Heart right ventricle (tissue), 16 donors: ENCODE measurements at places on chromosomes 3 and 15. TPM values are rescaled to one million over a fixed set of nuclear protein-coding genes. Genes with fewer than 3 reads are reported as not detected.

DNA sequence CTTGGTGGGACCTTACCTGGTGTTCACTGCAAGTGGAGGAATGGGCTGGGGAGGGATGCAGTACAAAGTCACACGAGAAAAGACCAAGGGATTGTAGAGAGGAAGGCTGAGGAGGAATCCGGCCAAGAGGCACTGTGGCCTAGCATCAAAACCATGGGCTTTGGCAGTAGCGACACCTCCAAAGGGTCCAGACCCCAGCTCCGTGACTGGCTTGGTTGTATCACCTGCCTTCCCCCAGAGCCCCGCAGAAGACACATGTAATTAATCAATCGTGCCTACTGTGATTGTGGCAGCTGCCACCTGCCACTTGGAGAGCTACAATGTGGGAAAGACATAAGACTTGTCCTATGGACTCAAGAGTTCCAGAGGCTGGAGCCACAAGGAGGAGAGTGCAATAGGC lies 54.7 kb downstream of the ST8SIA2 start:
- H3K36me3 ChIP-seq, result no peaks in the 10 kb centered on the region
- no peak for DNase-seq
- H3K4me3 ChIP-seq, result no peak overlapping the region

- DNase-seq, result peak; percentile 52
- H3K27ac ChIP-seq, result no peak overlapping the region
- H3K36me3 ChIP-seq, result no peaks in the 10 kb centered on the region
- peak overlapping the region; percentile 38 for H3K4me3 ChIP-seq
- peaks cover 11% of the 10 kb centered on the region for H3K27me3 ChIP-seq
- H3K4me1 ChIP-seq, result peaks cover 10% of the 10 kb centered on the region
These were observed 16.8 kb downstream of the NOX5 start for GRCh38 chr15:69031013-69032001.

The DLEC1 gene
- total RNA-seq, result 0.10 TPM

DNA sequence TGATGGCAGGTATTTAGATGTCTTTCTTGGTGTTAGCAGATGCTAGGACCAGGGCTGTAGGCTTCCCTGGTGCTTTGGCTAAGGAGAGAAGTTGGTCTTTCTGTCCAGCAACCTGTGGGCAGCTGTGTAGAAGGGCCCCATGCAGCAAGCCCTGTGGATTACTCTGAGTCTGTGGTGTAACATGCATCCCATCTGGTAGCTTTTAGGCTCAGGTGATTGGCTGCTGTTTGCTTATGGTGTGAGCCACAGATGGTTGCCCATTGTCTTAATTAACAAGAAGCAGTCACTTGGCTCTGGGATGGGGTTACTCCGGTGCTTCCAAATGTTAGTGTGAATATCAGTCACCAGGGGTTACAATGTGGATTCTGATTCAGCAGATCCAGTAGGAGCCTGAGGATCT lies 368.6 kb upstream of the C2CD4B start:
- H3K4me3 ChIP-seq, result no peak overlapping the region
- DNase-seq, result no peak
- no peak overlapping the region for H3K27ac ChIP-seq

- no peaks in the 10 kb centered on the region for H3K36me3 ChIP-seq
- H3K27ac ChIP-seq, result no peak overlapping the region
- no peaks in the 10 kb centered on the region for H3K4me1 ChIP-seq
- H3K27me3 ChIP-seq, result no peaks in the 10 kb centered on the region
- H3K4me3 ChIP-seq, result no peak overlapping the region
These were observed 39.6 kb downstream of the CCDC54 start for GRCh38 chr3:107416886-107417285.

The EXD1 gene
- not detected for total RNA-seq

DNA sequence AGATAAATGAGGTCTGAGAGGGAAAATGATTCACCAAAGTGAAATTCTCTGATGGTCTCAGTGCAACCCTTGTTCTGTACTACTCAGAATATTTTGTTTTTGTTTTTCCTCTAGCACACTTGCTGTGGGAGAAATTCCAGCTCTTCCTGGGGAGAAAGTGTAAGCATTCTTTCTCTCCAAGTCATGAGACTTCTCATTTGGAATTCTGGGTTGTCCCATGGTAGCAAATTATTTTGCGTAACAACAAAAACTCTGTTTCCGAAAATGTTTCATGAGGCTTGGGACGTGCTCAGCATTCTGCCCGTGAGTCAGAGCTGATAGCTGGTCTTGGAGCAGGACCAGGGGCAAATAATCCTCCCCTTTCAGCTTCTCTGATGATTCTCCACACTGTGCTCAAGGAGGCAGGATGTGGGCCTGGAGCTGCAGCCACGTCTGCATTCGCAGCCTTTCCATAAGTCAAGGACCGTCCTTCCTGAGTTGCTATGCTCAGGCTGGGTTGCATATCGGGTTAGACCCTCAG lies 70.3 kb downstream of the SENP2 start:
- peaks cover 33% of the 10 kb centered on the region for H3K4me1 ChIP-seq
- H3K36me3 ChIP-seq, result no peaks in the 10 kb centered on the region
- H3K27ac ChIP-seq, result peak overlapping the region; percentile 47
- no peaks in the 10 kb centered on the region for H3K27me3 ChIP-seq

- H3K27ac ChIP-seq, result no peak overlapping the region
- H3K4me3 ChIP-seq, result no peak overlapping the region
These were observed 238.4 kb upstream of the MDFIC2 start for GRCh38 chr3:70550723-70551319.

GRCh38 chr15:39125904-39126303 lies 455.0 kb upstream of the THBS1 start:
- H3K27ac ChIP-seq, result no peak overlapping the region
- H3K4me3 ChIP-seq, result no peak overlapping the region
- no peaks in the 10 kb centered on the region for H3K27me3 ChIP-seq

- no peaks in the 10 kb centered on the region for H3K4me1 ChIP-seq
- no peaks in the 10 kb centered on the region for H3K27me3 ChIP-seq
- H3K4me3 ChIP-seq, result no peak overlapping the region
- no peak overlapping the region for H3K27ac ChIP-seq
- DNase-seq, result no peak
- no peaks in the 10 kb centered on the region for H3K36me3 ChIP-seq
These were observed 282.5 kb upstream of the EPHA3 start for GRCh38 chr3:88824666-88825564.

DNA sequence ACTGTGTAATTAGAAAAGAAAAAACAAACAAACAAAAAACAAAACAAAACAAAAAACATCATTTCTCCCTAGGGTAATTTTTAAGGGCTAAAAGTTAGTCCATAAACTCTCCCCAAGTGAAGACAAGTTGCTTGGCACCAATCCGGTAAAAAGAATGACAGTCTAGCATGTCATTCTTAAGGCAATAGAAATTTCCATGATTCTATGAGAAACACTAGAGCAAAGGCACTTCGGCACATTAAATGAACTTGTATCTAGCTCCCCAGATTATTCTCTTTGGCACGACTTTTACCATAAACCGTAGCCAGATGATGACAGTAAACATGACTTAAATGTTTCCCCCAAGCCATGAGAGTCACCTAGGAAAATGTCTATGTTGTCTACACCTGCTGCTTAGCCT lies 10.1 kb downstream of the COL8A1 start:
- H3K36me3 ChIP-seq, result no peaks in the 10 kb centered on the region
- no peak overlapping the region for H3K4me3 ChIP-seq
- H3K4me1 ChIP-seq, result no peaks in the 10 kb centered on the region

- H3K4me1 ChIP-seq, result no peaks in the 10 kb centered on the region
- no peak overlapping the region for H3K4me3 ChIP-seq
- no peaks in the 10 kb centered on the region for H3K36me3 ChIP-seq
- peaks cover 8% of the 10 kb centered on the region for H3K27me3 ChIP-seq
- DNase-seq, result no peak
These were observed 29.0 kb downstream of the AQP9 start for GRCh38 chr15:58167095-58167691.

The LRTM1 gene
- total RNA-seq, result not detected

GRCh38 chr3:87793337-87793877 lies 265.4 kb downstream of the CGGBP1 start:
- no peak overlapping the region for H3K27ac ChIP-seq
- H3K36me3 ChIP-seq, result no peaks in the 10 kb centered on the region
- peak overlapping the region; percentile 21 for H3K4me3 ChIP-seq
- peaks cover 12% of the 10 kb centered on the region for H3K4me1 ChIP-seq
- DNase-seq, result no peak

The SMCO1 gene
- 59.0 TPM for total RNA-seq

DNA sequence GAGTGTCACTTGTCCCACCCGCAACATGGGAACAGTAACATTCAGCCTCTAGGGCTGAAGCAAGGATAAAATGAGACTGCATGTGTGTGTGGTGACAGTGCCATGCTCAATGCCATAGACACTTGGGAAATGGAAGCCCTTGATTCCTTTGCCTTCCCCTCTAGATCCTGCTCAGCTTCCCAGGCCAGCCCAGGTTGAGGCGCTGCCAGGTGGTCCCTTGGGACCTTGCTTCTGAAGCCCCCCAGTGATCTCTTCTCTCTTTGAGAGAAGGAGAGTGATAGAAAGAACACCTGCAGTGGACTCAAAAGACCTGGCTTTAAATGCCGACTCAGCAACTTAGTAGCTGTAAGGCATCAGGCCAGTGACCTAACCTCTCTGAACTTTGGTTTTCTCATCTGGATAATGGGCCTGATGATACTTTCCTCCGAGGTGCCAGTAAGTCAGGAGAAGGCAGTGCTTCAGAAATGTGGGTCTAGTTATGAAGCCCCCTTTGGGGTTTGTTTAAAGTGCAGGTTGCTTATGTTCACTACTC lies 144.5 kb downstream of the RPLP1 start:
- H3K4me3 ChIP-seq, result no peak overlapping the region
- no peak for DNase-seq
- H3K27me3 ChIP-seq, result no peaks in the 10 kb centered on the region
- H3K36me3 ChIP-seq, result no peaks in the 10 kb centered on the region
- H3K27ac ChIP-seq, result no peak overlapping the region

DNA sequence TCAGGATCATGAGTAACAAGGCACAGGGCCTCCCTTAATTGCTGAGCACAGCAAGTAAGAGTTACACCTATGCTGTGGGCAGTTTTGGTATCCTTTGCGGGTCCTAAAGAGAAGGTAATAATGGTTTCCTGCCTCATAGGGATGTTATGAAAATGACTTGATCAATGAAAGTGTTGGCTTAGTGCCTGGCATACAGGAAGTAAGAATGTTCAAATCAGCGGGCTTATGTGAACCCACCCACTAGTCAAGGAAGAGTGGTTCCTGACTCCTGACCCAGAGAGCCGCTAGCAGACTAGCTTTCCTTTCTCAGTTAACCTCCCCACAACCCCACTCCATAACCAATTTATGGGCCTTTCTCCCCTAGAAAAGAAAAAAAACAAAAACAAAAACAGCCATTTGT lies 5.2 kb upstream of the ADAMTS9 start:
- no peaks in the 10 kb centered on the region for H3K36me3 ChIP-seq
- peaks cover 39% of the 10 kb centered on the region for H3K4me1 ChIP-seq
- H3K27me3 ChIP-seq, result no peaks in the 10 kb centered on the region
- no peak for DNase-seq
- H3K27ac ChIP-seq, result peak overlapping the region; percentile 8

- H3K4me1 ChIP-seq, result peaks cover 4% of the 10 kb centered on the region
- DNase-seq, result no peak
- H3K36me3 ChIP-seq, result no peaks in the 10 kb centered on the region
- no peak overlapping the region for H3K27ac ChIP-seq
- no peaks in the 10 kb centered on the region for H3K27me3 ChIP-seq
These were observed 1.3 kb upstream of the IL12A start for GRCh38 chr3:159987291-159987711.

DNA sequence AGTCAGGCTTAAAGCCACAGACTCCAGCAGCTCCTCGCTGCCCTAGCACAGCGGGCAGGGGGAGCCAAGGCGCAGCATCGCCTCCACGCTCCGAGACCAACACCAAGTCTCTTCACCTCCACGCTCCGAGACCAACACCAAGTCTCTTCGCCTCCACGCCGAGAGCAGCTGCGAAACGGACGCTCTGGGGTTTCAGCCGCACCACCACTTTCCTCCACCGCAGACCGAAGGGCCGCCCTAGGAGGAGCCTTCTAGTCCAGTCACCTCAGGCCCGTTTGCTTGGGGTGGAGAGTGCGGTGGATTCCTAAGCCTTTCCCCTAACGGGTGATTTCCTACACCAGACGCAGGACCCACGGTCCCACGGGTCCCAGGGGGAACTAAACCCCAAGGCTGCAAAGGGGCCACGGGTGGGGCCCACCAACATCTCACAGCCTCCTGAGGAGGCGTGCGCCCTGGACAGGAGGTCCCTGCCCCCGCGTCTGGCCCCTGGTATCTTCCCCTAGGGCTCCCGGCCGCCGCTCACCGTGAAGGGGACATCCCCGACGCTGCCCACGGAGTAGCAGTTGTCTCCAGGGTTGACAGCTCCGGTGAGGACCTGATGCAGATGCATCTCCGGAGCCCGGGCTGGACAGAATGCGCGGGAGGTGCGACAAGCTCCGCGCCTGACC lies 501 bp downstream of the DMXL2 start:
- peak overlapping the region; percentile 69 for H3K27ac ChIP-seq
- H3K36me3 ChIP-seq, result no peaks in the 10 kb centered on the region
- peak overlapping the region; percentile 64 for H3K4me3 ChIP-seq
- peak; percentile 47 for DNase-seq
- peaks cover 11% of the 10 kb centered on the region for H3K4me1 ChIP-seq
- H3K27me3 ChIP-seq, result no peaks in the 10 kb centered on the region

- no peaks in the 10 kb centered on the region for H3K4me1 ChIP-seq
- H3K36me3 ChIP-seq, result no peaks in the 10 kb centered on the region
- no peak for DNase-seq
- no peak overlapping the region for H3K4me3 ChIP-seq
- no peaks in the 10 kb centered on the region for H3K27me3 ChIP-seq
These were observed 20.4 kb downstream of the ISG20 start for GRCh38 chr15:88658972-88659931.

- no peak overlapping the region for H3K4me3 ChIP-seq
- H3K27ac ChIP-seq, result no peak overlapping the region
- no peaks in the 10 kb centered on the region for H3K36me3 ChIP-seq
- no peak for DNase-seq
These were observed 423.1 kb downstream of the CNTN6 start for GRCh38 chr3:1515882-1516281.

The LSM3 gene
- total RNA-seq, result 18.0 TPM

- no peak overlapping the region for H3K27ac ChIP-seq
- H3K4me1 ChIP-seq, result no peaks in the 10 kb centered on the region
- no peak overlapping the region for H3K4me3 ChIP-seq
- H3K36me3 ChIP-seq, result no peaks in the 10 kb centered on the region
- H3K27me3 ChIP-seq, result no peaks in the 10 kb centered on the region
These were observed 133.3 kb downstream of the RPLP1 start for GRCh38 chr15:69585937-69586336.

DNA sequence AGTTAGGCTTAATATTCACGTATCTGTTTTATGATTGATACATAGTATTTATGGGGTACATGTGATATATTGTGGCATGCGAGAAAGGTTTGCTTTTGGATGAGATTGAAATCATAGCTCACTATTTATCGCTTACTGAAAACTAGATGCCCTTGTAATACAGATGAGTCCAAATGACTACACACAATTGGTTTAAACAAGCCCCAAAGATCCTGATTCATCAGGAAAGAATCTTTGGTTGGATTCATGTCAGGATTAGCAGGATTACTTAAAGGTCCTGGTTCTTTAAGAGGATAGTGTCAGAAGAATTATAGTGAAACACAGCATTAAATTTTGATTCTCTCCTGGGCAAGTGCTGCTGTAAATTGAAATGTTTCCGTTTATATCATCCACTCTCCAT lies 18.6 kb upstream of the AADAC start:
- no peak overlapping the region for H3K4me3 ChIP-seq
- no peak for DNase-seq
- no peaks in the 10 kb centered on the region for H3K4me1 ChIP-seq
